CD4-positive, alpha-beta T cell treated with Interleukin-6 at 100 ng/mL for 8 hours (primary cell): ENCODE measurements at places on chromosomes 5 and 9.

- DNase-seq, result no peak
Measured at GRCh38 chr9:136206602-136207275, 1.8 kb upstream of the LHX3 start.

DNA sequence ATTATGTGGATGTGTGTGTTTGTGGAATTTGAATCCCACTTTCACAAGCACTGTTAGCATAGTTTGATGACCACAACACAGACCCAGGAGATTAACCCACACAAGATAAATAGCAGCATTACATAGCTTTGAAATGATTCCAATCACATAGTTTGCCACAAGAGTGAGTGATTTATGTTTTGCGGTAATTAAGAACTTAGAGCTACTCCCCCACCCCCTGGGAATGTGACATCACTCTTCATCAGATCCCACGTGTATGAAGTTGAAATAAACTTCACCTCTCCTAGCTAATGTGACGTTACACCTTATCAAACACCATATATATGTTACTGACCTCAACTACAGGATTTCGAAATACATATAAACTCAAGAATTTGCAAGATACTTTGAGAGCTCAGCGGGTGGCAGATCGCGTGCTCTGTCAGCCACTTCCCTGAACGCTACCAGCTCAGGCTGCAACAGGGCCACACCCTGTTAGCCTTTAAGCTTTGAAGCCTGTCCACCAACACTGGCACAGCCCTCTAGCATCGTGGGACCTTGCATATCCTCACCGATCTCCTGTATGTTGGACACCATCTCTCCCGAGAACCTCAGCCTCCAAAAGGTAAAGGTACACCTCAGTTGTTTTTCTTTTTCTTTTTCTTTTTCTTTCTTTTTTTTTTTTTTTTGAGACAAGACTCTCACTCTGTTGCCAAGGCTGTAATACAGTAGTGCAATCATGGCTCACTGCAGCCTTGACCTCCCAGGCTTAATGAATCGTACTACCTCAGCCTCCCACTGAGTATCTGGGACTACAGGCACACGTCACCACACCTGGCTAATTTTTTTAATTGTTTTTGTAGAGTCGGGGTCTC is 1.7 kb upstream of the AGTPBP1 start:
- DNase-seq, result no peak

GRCh38 chr5:83364312-83365299 is 106.9 kb upstream of the VCAN start:
- no peak for DNase-seq

DNA sequence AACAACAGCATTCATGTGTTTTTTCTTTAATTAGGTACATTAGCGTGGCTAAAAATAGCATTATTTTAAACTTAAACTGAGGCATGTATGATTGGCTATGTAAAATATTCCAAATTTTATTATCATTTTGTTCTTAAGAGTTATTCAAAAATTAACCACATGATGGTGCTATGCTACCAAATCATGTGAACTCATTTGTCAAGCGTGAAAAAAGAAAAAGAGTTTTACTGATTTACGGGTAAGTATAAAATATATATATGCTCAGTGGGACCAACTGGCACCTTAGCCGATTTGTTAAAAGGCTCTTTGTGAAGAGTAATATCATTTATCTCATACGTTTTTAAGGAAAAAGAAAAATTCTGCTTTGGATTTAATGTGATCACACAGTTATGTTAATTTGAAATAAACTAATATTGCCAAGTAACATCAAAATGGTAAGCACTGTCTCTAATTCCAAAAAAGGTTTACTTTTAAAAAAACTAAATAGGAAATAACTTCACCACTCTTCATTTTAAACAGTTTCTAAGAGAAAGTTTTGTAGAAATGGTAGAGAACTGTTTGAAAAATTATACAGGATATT is 1042.3 kb downstream of the CDH12 start:
- DNase-seq, result no peak

GRCh38 chr9:23611869-23612268 is 214.2 kb downstream of the ELAVL2 start:
- no peak for DNase-seq

- DNase-seq, result no peak
Measured at GRCh38 chr5:108523360-108523759, 141.5 kb upstream of the FBXL17 start.

DNA sequence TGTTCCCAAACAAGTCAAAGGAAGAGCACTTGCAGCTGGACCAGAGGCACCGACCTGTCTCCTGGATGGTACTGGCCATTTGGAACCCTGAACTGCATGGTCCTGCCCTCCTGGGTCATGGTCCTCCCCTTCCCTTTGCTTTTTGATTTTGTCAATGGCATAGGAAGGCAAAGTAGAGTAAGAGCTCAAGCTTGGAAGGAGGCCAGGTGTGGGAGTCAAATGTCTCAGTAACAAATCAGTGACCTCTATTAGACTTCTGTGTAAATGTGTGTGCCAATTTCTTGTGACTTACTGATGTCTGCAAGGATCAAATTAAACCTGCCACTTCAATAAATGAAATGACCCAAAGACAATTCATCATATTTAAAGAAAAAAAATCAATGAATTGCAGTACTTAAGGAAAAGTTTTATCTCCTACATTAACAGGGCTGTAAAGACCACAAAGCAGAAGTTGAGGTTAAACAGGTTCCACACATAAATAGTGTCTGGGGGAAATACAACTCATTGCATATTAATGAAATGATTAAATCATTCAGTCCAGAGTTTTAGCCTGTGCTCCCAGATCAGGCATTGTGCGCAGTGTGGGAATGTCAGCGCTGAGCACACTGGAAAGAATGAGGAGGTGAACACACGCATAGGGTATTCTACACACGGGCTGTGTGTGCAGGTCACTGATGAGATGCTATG is 32.7 kb downstream of the OSMR start:
- no peak for DNase-seq

- no peak for DNase-seq
Measured at GRCh38 chr9:79880626-79881025, 308.9 kb downstream of the TLE4 start.
